Muscle of leg (tissue), 16 donors: ENCODE measurements at places on chromosomes 16 and 17. TPM values are rescaled to one million over a fixed set of nuclear protein-coding genes. Genes with fewer than 3 reads are reported as not detected.

The MMP25 gene
- 0.58 TPM for total RNA-seq

The CACNA1H gene
- 20.7 TPM for total RNA-seq

The RHBDL3 gene
- 1.3 TPM for total RNA-seq

The TMEM235 gene
- 0.04 TPM for total RNA-seq

- H3K27me3 ChIP-seq: no peaks in the 10 kb centered on the region
- peak overlapping the region; percentile 55 for H3K27ac ChIP-seq
- H3K4me1 ChIP-seq: peaks cover 22% of the 10 kb centered on the region
Observed at GRCh38 chr17:10151667-10152496, 46.5 kb downstream of the GAS7 start.

- H3K4me1 ChIP-seq: peaks cover 2% of the 10 kb centered on the region
- H3K27ac ChIP-seq: no peak overlapping the region
- H3K4me3 ChIP-seq: no peak overlapping the region
Observed at GRCh38 chr16:84732674-84733352, 33.0 kb downstream of the USP10 start.

GRCh38 chr16:19524616-19525384 lies 1.1 kb downstream of the CCP110 start:
- peaks cover 5% of the 10 kb centered on the region for H3K36me3 ChIP-seq
- peak overlapping the region; percentile 97 for H3K4me3 ChIP-seq
- H3K4me1 ChIP-seq: peaks cover 20% of the 10 kb centered on the region
- H3K27ac ChIP-seq: peak overlapping the region; percentile 80
- H3K27me3 ChIP-seq: no peaks in the 10 kb centered on the region
- peak; percentile 37 for DNase-seq

- no peaks in the 10 kb centered on the region for H3K36me3 ChIP-seq
- no peak for DNase-seq
- no peak overlapping the region for H3K4me3 ChIP-seq
- H3K4me1 ChIP-seq: peaks cover 8% of the 10 kb centered on the region
- no peak overlapping the region for H3K27ac ChIP-seq
Observed at GRCh38 chr17:72351884-72352346, 231.1 kb downstream of the SOX9 start.

DNA sequence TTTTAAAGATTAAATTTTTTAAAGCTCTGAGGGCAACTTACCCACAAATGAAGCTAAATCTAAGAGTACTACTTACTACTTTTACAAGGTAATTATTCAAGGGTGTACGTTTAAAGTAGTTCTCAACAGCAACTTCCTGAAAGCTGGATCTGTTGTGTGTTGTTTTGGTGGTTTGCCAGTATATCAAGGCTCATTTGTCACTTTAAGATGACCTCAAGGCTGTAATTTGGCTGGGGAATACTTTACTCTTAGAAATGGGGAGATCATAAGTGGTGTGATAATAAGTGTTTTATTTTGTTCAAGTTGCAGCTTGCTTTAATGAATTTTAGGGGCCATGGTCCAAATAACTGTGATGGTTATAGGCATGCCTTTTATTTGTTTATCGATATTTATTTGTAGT lies 30.4 kb downstream of the AP2B1 start:
- H3K4me1 ChIP-seq: no peaks in the 10 kb centered on the region
- H3K27me3 ChIP-seq: no peaks in the 10 kb centered on the region
- no peak overlapping the region for H3K4me3 ChIP-seq
- peaks cover 2% of the 10 kb centered on the region for H3K36me3 ChIP-seq
- no peak for DNase-seq
- H3K27ac ChIP-seq: no peak overlapping the region

DNA sequence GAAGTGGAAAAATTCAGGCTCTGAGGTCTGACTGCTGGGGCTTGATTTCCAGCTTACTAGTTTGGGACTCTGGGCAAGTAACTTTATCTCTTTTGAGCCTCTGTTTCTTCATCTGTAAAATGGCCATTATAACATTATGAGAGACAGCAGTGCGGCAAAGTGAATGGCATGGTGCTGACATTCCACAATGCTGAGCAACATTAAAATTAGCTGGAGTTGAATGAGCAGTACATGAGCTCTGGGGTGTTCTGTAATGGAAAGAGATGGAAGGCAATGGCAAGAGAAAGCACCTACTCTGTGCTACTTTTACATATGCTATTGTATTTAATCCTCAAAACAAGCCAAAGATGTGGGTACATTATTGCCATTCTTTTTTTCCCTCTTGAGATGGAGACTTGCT lies 535.7 kb upstream of the CDH11 start:
- no peak overlapping the region for H3K27ac ChIP-seq
- peaks cover 9% of the 10 kb centered on the region for H3K27me3 ChIP-seq
- H3K4me1 ChIP-seq: peaks cover 21% of the 10 kb centered on the region
- DNase-seq: no peak
- no peak overlapping the region for H3K4me3 ChIP-seq
